ENCODE measurements at places on chromosomes 1 and 21.
A peak's percentile ranks its signal among the peaks of the same experiment; 100 is the strongest.

- DNase-seq = no peak
These were observed 60.4 kb upstream of the ZNF326 start for GRCh38 chr1:89934461-89934860.

DNA sequence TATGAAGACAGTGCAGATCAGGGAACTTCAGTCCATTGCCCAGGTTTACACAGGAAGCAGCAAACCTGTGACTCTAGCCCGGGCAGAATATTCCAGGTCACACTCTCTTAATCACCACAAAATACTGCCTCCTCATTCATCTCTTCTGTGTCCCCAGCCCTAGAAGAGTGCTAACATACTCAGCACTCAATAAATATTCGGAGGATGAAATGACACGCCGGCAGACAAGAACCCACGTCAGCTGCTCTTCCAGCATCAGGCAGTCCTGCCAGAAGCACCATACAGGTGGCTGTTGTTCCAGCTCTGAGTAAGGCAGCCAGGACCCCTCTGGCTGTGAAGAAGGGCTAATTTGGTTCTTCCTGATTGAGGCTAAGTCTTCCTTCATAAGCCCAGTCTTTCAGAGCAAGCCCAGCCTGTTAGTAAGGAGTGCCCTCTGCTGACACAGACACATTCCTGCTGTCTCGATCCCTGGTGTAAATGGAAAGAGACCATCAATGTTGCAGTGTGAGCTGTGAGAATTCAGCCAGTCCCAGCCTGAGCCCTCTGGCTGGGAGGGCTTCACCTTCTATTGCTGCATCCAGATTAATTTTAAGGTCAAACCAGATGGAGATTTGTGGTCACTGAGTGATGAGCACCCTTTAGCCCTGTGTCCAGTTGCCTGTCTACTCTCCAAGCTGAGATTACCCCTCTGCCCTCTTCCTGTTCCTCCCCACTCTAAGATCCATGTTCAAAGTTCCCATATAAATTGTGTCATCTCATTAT lies 45.0 kb upstream of the KIRREL1 start:
- DNase-seq = no peak

DNA sequence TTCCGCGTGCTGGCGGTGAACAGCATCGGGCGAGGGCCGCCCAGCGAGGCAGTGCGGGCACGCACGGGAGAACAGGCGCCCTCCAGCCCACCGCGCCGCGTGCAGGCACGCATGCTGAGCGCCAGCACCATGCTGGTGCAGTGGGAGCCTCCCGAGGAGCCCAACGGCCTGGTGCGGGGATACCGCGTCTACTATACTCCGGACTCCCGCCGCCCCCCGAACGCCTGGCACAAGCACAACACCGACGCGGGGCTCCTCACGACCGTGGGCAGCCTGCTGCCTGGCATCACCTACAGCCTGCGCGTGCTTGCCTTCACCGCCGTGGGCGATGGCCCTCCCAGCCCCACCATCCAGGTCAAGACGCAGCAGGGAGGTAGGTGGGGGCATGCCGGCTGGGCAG lies 58.8 kb upstream of the KDM4A start:
- no peak for DNase-seq

GRCh38 chr1:10833630-10834557 lies 37.4 kb upstream of the CASZ1 start:
- DNase-seq = no peak

DNA sequence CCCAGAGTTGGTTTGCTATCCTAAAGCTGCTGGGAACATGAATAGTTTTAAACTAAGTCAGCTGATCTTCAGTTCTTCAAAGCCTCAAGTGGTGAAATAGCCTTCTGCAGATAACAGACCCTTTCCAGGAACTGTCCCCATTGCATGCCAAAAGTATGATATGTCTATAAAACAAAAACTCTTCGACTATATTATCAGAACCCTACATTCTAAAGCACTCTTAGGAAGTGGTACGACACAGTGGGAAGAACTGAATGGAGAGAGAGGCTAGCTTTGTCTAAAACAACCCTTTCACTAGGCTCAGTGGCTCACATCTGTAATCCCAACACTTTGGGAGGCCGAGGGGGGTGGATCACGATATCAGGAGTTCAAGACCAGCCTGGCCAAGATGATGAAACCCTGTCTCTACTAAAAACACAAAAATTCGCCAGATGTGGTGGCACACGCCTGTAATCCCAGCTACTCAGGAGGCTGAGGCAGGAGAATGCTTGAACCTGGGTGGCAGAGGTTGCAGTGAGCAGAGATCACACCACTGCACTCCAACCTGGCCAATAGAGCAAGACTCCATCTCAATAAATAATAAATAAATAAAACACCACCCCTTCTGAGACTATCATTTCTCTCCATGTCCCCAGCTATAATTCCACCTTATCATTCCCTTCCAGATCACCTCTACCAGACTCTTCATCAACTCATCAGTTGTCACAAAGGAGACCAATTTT lies 2.2 kb upstream of the FRRS1 start:
- DNase-seq = no peak

GRCh38 chr1:116569381-116569670 lies 1.5 kb downstream of the CD58 start:
- DNase-seq = no peak

GRCh38 chr1:46342677-46343350 lies 2.2 kb downstream of the NSUN4 start:
- no peak for DNase-seq

- no peak for DNase-seq
These were observed 44.8 kb upstream of the ARHGAP29 start for GRCh38 chr1:94282143-94282711.

DNA sequence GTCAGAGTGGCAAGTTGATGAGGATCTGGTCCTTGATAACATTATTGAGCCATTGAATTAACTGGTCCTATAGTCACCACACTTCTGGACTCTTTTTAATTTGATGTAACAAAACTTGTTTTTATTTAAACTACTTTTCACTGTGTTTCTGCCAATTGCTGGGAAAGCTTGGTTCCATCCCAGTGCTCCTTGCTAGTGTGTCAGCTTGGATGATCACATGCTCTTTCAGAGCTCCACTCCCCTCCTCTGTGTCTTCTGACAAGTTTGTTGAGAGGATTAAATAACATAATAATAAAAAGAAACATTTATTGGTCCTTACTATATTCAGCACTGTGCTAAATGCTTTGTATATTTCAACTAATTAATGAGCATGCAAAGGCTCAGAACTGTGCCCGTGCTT lies 448.5 kb upstream of the B3GALT2 start:
- DNase-seq = no peak

GRCh38 chr1:147496571-147497210 lies 44.6 kb upstream of the BCL9 start:
- peak; percentile 67 for DNase-seq

GRCh38 chr1:223393275-223394214 lies at the start of gene CCDC185:
Gene CCDC185, plus strand, starts transcription at chr1:223393415. Its CDS starts 61 bp downstream, at chr1:223393476.
- DNase-seq = peak; percentile 18

DNA sequence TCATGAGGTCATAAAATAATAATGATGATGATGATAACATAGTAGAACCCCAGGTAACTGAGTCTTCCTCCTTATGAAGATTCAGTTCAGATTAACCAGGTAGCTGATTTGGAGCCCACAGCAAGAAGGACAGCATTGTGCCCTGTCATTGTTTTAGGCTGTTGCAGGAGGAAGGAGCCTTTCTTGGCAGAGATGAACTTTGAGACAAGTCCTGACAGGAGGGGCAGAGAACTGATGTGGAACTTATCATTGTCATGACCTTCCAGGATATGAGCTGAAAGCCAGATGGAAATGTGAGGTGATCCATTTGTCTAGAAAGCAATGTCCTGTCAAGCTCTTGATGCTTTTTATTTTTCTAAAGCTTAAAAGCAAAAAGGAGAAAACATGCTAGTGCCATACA lies 132.6 kb upstream of the COA6 start:
- no peak for DNase-seq

- DNase-seq = no peak
These were observed 38.5 kb upstream of the C1orf105 start for GRCh38 chr1:172381946-172382345.

- no peak for DNase-seq
These were observed 92.1 kb downstream of the SYF2 start for GRCh38 chr1:25140073-25140797.

DNA sequence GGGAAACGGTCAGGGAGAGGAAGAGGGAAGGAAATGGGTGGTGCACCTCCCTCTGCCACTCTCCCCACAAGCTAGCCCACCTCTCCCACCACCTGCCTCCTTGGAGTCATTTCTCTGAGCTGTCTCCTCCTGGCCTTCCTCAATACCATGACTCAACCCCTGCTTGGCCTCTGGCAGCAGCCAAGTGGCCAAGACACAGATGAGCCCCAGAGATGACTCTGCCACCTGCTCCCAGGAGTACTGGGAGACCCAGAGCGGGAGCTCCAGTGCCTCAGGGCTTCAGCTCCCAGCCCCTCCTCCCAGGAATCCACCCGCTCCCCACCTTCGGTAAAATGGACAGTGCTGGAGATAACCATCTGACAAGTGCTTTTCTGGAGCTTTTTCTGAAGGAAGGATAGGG lies 2.6 kb downstream of the S100A16 start:
- DNase-seq = peak; percentile 18

DNA sequence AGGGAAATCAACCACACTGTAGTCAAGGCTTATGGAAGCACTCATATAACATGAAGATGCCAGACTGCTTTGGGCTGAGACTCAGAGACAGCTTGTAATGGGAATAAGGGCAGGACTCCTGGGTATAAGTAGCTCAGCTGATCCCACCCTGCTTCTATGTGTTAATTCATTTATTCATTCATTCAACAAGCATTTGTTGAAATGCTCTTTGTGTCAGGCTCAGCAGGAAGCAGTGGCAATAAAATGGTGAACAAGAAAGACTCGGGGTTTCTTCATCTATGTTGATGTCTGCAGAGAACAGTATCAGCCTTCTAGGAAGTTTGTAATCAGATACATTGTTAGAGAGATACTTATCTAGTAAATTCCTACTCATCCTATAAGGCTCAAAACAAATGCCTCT lies 145.5 kb upstream of the DMRTA2 start:
- no peak for DNase-seq

DNA sequence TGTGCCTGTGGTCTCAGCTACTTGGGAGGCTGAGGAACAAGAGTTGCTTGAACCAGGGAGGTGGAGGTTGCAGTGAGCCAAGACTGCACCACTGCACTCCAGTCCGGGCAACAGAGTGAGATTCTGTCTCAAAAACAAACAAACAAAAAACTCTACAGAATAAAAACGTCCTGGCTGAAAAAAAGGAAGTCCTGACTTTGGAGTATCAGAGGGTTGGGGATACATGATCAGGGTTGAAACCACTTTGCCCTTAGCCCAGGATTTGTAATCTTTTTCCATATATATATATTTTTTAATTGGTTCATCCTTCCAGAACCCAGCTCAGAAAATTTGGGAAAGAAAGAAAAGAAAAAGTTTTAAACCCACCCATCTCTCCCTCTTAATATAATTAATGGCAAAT lies 6.5 kb downstream of the THEM4 start:
- DNase-seq = no peak

DNA sequence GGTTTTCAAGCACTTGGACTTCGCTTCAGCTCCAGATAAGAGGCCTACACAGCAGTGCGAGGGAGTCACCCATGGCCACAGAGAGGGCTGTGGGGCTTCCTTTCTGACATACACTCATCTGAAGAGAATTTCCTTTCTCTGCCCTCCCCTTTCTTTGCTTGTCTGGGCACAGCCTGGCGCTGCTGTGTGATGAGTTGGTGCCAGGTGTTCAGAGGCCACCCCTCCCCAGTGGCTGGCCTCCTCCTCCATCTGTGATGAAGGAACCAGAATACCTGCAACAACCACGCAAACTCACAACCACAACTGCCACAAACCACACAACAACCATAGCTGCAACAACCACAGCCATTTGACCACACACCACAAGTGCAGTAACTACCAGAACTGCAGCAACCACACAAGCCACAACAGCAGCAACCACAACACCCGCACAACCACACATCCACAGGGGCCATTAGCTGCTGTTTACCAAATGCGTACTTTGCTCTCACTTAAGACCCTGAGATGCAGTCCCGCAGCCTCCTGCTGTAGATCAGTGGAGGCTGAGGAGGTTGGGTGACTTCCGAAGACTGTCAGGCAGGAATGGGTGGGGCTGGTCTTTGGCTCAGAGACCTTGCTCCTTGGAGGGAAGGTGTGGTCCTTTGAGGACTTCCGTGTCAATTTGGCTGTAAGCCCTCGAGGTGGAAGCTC lies 71.1 kb downstream of the IER5 start:
- peak; percentile 82 for DNase-seq

GRCh38 chr1:55384637-55385036 lies 169.5 kb upstream of the USP24 start:
- DNase-seq = no peak

GRCh38 chr1:78716186-78716585 lies 66.6 kb downstream of the IFI44 start:
- peak; percentile 9 for DNase-seq

- no peak for DNase-seq
These were observed 18.0 kb downstream of the KIAA0319L start for GRCh38 chr1:35539073-35539823.

DNA sequence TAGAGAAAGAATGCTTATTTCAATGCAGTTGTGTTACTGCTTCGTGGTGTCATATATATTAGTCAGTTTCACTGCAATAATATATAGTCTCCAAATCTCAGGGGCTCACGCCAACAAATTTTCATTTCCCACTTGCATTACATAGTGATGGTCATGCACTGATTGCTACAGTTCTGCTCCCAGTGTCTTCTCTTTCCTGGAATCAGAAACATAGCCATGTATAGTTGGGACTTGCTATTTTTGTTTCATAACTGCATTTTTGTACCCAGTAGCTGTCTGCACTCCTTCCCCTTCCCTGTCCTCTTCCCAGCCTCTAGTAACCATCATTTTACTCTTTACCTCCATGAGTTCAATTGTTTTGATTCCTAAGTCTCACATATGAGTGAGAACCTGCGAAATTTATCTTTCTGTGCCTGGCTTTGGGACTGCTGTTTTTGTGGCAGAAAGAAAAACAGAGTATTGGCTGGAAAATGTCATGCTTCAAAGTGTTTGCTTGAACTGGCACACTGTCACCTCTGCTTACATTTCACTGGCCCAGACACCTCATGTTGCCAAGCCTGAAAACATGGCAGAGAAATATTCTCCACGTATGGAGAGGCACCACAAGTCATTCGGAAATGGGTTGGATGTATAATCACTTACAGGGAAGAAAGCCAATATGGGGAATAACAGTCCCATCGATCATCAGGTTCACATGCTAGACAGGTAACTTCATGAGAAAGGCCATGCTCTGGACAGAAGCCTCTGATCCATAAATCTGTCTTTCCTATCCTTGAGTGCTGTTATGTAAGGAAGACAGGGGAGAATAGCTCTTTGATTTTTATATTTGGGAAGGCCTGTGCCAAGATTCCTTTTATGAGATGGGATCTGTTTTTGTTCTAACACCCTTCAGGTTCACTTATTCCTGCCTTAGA lies 60.4 kb upstream of the BACH1 start:
- DNase-seq = no peak
